ENCODE measurements at places on chromosomes 3 and 15.

GRCh38 chr15:38605744-38606143 is 41.1 kb upstream of the RASGRP1 start:
- DNase-seq: no peak

GRCh38 chr3:25171118-25171807 is 256.8 kb upstream of the RARB start:
- no peak for DNase-seq

DNA sequence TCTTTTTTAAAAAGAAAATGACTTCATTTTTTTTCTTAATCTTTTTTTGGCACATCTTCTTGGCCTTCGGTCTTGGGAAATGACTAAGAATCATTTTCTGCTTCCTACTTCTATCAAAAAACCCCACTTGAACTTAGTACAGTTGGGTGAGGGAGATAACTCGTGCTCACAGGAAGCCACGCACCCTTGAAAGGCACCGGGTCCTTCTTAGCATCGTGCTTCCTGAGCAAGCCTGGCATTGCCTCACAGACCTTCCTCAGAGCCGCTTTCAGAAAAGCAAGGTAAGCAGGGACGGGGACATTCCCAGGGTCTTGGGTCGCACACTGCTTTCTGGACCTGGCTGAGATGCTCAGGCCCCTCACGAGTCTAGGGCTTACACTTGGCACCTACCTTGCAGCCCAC is at the start of gene CCR4:
CCR4 (plus strand) TSS at position 235 of the 402 bp plus-strand sequence. CDS start 1,779 bp downstream, outside the sequence.
- no peak for DNase-seq

DNA sequence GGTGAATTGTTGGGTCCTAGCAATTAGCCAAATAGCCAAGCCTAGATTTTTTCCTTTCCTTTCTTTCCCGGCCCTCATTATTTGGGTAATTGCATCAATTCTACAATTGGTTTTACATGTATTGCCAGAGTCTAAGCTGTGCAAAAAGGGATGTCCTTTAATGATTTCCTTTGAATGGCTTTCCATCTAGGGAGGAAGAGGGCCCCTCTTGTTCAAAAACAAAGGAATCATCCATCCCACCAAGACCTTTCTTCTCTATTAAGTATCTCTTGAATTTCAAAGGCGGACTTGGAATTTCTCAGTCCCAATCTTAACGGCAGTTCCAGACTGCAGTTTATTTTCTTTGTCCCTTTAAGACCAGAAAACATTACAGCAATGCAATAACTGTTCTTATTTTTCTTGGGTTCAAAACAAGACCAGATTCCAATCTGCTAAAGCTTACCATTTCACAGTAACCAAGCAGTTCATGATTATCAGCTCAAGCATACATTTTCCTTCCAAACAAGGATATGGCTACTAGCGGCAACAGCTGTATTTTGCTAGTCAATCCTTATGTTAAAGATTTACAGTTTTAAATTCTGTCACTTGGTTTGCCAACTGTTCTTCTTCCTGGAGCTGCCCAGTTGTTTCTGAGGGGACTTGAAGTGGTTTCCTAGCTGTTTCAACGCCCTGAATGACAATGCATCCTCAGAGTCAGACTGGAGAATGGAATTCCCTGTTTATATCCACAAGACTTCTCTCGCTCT is 91.4 kb upstream of the LRIG1 start:
- no peak for DNase-seq

GRCh38 chr15:70726753-70727152 is 36.6 kb downstream of the UACA start:
- no peak for DNase-seq

- DNase-seq: no peak
These were observed 258.6 kb downstream of the RORA start for GRCh38 chr15:60970246-60971170.

DNA sequence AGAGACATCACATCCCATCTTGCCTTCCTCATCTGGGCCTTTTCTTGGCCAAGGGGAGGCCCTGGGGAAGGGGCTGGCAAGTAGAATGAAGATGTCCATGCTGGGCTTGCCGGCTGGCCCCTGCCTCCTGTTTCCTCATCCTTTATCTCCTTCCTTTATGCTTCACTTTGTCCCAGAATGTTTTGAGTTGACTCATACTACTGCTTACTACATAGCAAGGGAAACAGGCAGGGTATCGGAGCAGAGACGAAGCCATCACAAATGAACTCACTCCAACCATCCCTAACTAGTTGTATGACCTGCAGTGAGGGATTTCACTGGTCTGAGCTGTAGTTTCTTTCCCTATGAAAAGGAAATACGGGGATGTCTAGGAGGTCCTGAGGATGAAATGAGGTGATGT is 66.0 kb downstream of the CHDH start:
- DNase-seq: no peak

DNA sequence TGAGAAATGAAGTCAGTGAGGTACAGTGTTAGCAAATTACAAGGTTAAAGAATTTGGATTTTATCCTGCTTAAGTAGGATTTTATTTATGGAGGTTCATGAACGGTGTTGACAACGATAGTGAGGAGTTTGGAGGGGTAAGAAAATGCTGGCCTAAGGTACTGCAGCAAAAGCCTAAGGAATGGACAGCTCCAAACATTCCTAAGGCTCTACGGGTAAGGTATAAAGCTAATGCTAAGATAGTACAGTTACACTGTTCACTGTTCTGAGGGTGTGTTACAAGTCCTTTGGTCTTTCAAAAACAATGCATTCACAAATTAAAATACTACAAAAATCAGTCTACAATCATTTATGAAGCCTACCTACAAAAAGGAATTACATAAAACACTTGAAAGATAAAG is 7.3 kb downstream of the MTMR10 start:
- no peak for DNase-seq

- DNase-seq: no peak
These were observed 41.1 kb upstream of the TIPARP start for GRCh38 chr3:156633335-156633734.

GRCh38 chr3:44996556-44996969 is 20.5 kb downstream of the EXOSC7 start:
- DNase-seq: no peak

DNA sequence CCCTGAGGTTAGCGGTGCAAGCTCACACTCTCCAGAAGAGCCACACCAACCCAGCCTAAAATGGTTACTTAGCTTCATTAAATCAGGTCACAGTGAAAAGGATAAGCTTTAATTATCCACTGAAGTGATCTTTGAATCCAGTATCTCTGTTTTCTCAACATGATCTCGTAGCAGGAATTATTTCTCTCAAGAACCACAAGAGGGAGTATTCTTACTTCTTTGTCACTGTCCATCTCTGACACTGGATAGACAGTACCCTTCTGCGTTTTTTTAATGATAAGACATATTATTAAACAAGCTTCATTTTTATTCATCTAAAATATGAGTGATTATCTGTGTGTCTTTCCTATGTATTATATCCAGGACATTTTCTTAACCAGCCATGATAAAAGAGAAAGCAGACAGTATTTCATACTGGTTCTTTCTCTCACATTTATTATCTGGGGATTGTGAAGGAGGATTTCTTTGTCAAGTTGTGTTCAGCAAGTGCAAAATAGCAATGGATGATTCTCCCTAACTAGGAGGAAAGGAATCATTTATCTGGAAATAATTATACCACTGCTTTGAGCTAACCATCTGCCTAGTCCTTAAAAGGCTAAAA is 105.4 kb upstream of the CCDC54 start:
- DNase-seq: peak; percentile 8

GRCh38 chr3:58102976-58103451 is 94.8 kb downstream of the FLNB start:
- DNase-seq: no peak

GRCh38 chr15:38042707-38043445 is 108.4 kb downstream of the TMCO5A start:
- DNase-seq: no peak

DNA sequence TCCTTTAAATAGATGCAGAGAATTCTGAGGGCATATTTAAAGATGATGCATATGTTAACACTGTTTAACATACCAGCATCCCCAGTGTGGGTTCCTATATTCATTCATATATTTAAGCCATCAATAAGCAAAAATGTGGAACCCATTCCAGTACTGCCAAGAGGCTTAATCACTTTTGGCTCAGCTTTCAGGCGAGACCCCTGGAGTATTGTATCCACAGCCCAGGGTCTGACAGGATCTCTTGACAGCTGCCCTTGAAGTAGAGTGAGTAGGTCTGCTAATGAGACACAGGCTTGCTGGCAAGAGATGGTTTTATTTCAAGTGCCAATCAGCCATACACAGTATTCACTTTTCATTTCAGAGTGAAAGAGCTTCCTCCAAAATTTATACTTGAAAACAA is 367.3 kb downstream of the OCA2 start:
- DNase-seq: no peak

DNA sequence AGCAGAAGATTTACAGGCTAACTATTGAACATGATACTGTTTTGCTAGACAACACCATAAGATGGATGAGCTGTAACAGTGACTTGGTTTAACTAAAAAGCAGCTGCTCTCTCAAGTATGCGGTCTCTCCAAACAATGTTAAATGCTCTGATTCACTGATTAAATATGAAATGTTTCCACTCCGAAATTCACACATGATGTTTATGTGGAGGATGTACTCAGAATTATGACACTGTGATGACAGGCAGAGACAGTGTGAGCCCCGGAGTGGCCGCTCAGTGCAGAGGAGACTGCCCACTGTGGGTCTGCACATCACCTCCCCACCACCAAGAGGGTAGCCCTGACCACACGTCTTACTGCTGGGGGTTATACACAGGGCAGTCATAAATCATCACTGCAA is 83.9 kb upstream of the MEX3B start:
- DNase-seq: no peak

- no peak for DNase-seq
These were observed 361.4 kb upstream of the TRIM42 start for GRCh38 chr3:140316466-140316865.

- no peak for DNase-seq
These were observed 87.4 kb downstream of the RAD18 start for GRCh38 chr3:8875836-8876235.

DNA sequence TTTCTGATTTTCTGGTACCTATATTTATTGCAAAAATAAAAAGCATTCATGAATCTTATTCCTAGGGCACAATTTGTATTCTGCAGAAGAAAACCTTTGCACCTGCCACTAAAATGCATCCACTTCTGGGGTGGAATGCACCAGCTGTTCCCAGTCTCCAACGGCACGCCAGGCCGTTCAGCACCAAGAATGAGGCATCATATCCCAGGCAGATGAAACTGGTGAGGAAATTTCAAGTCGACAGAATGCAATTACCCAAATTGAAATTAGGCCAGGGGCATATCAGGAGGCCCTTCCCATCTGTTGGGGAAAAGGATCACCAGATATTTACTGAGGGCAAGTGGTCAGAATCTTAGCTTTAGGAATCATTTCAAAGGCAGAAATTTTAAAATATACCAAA is 13.6 kb upstream of the RBMS3 start:
- DNase-seq: no peak

GRCh38 chr15:29244544-29244943 is 25.1 kb downstream of the NSMCE3 start:
- no peak for DNase-seq

- no peak for DNase-seq
These were observed 22.8 kb downstream of the USF3 start for GRCh38 chr3:113673593-113673992.

- DNase-seq: no peak
These were observed 212.9 kb downstream of the TIGIT start for GRCh38 chr3:114506591-114507300.

DNA sequence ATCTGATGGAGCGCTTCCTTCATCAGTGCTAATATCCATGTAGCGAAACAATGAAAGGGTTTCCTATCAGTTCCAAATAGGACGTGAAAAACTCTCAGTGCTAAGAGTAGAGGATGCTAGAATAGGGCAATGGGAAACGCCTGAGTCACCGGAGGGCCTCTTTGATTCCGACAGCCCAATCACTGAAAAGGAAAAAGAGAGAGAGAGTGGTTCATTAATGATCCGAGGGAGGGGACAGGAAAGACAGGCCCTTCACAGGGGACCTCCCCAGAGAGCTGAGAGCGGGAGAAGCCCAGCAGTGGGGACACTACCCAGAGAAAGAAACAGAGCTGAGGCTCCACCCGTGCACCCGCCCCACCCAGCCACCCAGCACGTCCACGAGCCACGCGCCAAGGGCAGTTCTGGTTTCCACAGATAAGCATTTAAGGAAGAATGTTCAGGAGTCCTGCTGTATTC is 76.9 kb downstream of the RPN1 start:
- no peak for DNase-seq

- no peak for DNase-seq
These were observed 862.7 kb upstream of the SEMA6D start for GRCh38 chr15:46854564-46854963.

- no peak for DNase-seq
These were observed 509.3 kb downstream of the ROBO1 start for GRCh38 chr3:79258479-79258878.

DNA sequence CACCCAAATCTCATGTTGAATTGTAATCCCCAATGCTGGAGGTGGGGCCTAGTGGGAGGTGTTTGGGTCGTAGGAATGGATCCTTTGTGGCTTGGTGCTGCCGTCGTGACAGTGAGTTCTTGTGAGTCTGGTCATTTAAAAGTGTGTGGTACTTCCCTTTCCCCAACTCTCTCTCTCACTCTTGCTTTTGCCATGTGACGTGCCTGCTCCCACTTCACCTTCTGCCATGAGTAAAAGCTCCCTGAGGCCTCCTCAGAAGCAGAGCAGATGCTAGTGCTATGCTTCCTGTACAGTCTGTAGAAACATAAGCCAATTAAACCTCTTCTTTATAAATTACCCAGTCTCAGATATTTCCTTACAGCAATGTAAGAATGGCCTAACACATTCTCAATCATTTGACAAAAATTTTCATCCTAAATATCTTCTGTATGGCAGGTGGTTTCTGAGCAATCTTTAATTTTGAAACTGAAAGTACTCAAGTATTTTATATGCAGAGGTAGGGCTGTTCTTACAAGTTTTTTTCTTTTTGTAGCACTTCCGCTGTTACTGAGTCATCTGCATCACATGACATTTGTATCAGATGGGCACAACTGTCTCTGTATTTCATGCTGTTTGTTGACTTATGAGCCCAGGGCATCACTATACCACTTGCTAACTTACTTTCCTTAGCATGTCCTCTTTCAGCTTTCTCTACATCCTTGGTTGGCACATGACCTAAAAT is 8.8 kb downstream of the RPL39L start:
- DNase-seq: no peak

DNA sequence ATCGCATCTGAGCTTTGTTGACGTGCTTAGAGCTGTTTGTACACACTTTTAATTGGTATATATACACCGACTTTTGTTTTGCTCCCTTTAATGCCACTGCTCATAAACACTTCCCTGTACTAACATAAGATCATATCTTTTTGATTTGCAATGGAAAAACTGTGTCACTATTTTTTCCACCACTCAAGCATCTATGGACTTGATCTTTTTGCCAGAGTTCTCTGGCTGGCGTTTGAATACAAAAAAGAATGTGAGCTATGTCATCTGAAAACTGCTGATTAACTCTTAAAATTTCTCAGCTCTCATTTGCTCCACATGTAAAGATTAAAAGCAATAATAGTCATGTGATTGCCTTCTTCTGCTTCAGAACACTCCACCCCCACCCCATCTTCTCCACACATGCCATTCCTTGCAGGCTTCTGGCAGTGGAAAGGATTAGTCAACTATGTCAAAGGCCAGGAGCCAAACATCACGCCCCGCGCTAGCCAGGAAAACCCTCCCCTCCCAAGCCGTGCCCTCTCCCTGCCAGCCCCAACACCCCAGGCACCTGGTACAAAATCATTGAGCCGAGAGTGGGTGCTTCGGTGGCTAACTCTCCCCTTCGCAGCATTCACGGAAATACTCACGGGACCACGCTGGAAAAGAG is 123.4 kb upstream of the MEF2A start:
- no peak for DNase-seq

Measured in NCI-H526 (cell line).